ENCODE measurements at places on chromosomes 2 and 18. TPM values are rescaled to one million over a fixed set of nuclear protein-coding genes. Genes with fewer than 3 reads are reported as not detected.

DNA sequence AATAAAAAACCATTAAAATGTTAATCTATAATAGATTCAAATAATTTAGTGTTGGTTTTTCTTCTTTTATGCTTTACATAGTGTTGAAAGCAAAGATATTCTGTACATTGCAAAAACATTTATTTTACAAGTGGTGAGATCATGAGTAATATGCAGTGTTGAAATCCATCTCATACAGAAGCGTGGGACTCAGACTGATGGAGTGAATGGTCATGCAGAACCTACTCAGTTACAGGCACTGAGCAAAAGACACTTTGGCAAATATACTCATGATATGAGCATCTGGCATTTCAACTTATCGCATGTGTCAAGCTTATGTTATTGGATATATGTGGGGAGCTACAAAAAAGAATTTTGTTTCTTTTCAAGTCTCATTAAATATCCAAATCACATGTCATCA, 620.2 kb upstream of the NETO1 start:
- H3K27me3 ChIP-seq = no peaks in the 10 kb centered on the region
- H3K27ac ChIP-seq = no peak overlapping the region
- DNase-seq = no peak
- no peak overlapping the region for H3K4me3 ChIP-seq
- H3K36me3 ChIP-seq = no peaks in the 10 kb centered on the region

DNA sequence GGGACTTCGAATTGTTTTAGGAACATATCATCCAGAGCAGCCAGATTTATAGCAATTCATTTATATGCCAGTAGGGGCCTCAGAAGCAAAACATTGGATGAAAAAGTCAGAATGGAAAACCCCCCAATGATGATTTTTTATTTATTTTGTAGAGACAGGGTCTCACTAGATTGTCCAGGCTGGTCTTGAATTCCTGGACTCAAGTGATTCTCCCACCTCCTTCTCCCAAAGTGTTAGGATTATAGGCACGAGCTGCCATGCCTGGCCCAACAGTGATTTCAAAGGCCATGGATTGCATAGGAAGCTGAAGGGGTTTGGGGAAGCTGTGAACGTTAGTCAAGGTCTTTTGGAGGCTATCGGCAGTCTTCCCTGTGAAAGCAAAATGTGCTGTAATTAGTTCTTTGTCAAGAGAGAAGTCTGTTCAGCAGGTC, 21.9 kb upstream of the MCFD2 start:
- no peaks in the 10 kb centered on the region for H3K27me3 ChIP-seq
- H3K4me3 ChIP-seq = no peak overlapping the region
- H3K36me3 ChIP-seq = peaks cover 2% of the 10 kb centered on the region
- H3K27ac ChIP-seq = no peak overlapping the region
- DNase-seq = no peak

ZNF24 gene
- total RNA-seq = 51.7 TPM

CD226 gene
- 83.3 TPM for total RNA-seq

DNA sequence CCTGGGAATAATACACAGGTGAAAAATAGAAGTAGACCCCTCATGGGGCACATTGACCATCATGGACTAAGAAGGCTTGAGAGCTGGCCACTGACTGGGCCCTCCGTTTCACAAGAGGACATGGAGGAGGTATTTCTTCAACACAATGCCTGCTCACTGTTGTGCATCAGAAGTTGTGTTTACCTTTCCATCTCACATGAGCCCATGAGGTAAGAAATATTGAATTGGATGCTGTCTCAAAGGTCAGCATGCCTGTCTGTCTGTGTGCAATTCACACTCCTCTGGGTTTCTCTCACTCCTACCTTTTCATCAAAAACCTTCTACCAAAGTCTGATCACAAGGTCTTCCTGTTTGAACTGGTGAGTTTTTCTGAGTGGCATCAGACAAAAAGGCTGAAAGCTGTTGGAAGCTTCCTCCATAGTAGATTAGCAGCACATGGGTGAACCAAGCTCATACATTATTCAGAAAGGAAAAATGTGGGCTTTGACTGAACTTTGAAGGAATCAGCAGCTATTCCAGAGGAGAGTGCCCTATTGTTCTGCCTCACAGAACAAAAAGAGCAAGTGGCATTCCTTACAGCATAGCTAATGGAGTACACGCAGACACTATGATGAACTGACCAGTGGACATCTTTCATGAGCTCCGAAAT, 143.2 kb upstream of the RND3 start:
- no peaks in the 10 kb centered on the region for H3K4me1 ChIP-seq
- H3K4me3 ChIP-seq = no peak overlapping the region
- no peaks in the 10 kb centered on the region for H3K36me3 ChIP-seq
- no peak overlapping the region for H3K27ac ChIP-seq

- H3K27me3 ChIP-seq = no peaks in the 10 kb centered on the region
- peaks cover 31% of the 10 kb centered on the region for H3K4me1 ChIP-seq
- H3K4me3 ChIP-seq = peak overlapping the region; percentile 90
- peak overlapping the region; percentile 100 for H3K27ac ChIP-seq
Observed at GRCh38 chr2:113755035-113755834, 1.2 kb downstream of the SLC35F5 start.

GRCh38 chr18:35474884-35475283, 22.9 kb downstream of the INO80C start:
- DNase-seq = no peak
- no peak overlapping the region for H3K4me3 ChIP-seq
- H3K27me3 ChIP-seq = no peaks in the 10 kb centered on the region
- peaks cover 10% of the 10 kb centered on the region for H3K36me3 ChIP-seq
- H3K27ac ChIP-seq = no peak overlapping the region

RESP18 gene
- not detected for total RNA-seq

- no peak for DNase-seq
- H3K27me3 ChIP-seq = peaks cover 45% of the 10 kb centered on the region
- H3K27ac ChIP-seq = no peak overlapping the region
- no peak overlapping the region for H3K4me3 ChIP-seq
- no peaks in the 10 kb centered on the region for H3K36me3 ChIP-seq
Observed at GRCh38 chr2:177036747-177037146, 175.8 kb upstream of the HNRNPA3 start.

TTL gene
- total RNA-seq = 33.0 TPM

- no peak for DNase-seq
- no peak overlapping the region for H3K4me3 ChIP-seq
- no peaks in the 10 kb centered on the region for H3K27me3 ChIP-seq
- H3K4me1 ChIP-seq = no peaks in the 10 kb centered on the region
- no peaks in the 10 kb centered on the region for H3K36me3 ChIP-seq
Observed at GRCh38 chr2:223221139-223221835, 169.3 kb downstream of the KCNE4 start.

VSNL1 gene
- not detected for total RNA-seq

ESCO1 gene
- 19.2 TPM for total RNA-seq

- no peak overlapping the region for H3K27ac ChIP-seq
- no peaks in the 10 kb centered on the region for H3K27me3 ChIP-seq
- DNase-seq = no peak
- no peaks in the 10 kb centered on the region for H3K4me1 ChIP-seq
Observed at GRCh38 chr18:41695441-41695840, 259.6 kb upstream of the PIK3C3 start.

DNA sequence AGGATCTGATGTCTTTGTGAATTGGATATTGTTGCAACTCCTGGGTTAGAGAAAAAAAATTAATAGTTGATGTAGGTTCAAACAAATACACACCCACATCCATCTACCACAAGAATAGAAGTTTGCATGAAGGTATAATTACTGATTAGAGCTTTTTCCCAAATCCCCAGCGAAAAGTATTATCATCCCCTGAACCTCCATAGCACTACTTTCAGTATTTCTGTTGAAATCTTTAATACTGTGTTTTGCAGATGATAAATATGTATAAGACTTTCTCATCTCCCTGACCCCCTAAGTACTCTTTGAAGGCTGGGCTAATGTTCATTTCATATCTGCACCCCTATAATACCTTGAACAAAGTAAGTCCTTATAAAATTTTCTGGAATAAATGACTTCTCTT, 6.4 kb downstream of the FN1 start:
- peaks cover 45% of the 10 kb centered on the region for H3K27me3 ChIP-seq
- no peak for DNase-seq
- no peak overlapping the region for H3K27ac ChIP-seq
- no peaks in the 10 kb centered on the region for H3K4me1 ChIP-seq
- no peaks in the 10 kb centered on the region for H3K36me3 ChIP-seq

DNA sequence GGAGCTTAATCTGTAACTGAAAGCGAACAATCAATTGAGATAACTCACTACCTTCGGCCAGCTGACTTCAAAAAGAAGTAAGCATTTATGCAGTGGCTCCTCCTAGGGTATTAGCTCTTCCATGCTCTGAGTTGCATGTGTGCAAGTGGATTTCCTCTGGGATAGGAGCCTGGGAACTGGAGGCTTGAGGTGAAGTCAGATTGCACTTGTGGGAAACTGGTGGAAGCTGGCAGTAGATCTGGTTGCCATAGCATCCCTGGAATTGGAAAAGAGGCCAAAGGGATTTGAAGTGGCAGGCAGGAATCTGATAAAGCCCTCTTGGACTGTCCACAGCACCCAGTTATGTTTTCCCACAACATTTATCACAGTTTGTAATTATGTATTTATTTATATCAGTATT, 50.6 kb upstream of the FMNL2 start:
- H3K4me3 ChIP-seq = no peak overlapping the region
- H3K4me1 ChIP-seq = no peaks in the 10 kb centered on the region
- no peak for DNase-seq
- peaks cover 3% of the 10 kb centered on the region for H3K27me3 ChIP-seq

CBLN2 gene
- total RNA-seq = not detected

DNA sequence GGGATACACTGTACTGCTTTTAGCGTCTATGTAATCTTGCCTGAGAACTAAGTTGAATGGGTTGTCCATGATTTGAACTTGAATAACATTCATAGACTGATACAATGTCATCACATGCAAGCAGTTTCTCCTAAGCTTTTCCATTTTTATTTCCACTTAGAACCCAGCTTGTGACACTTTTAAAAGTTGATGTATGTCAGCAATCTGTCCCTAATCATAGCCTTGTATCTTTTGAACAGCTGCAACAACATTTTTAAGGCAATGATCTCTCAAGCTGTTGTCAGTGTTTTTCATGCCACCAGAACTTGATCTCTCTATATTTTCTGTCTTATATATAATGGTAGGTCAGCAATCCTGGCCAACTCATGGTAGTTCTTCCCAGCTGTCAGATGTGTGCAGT, 185.0 kb downstream of the DOK6 start:
- H3K36me3 ChIP-seq = no peaks in the 10 kb centered on the region
- no peak for DNase-seq
- no peak overlapping the region for H3K4me3 ChIP-seq
- no peak overlapping the region for H3K27ac ChIP-seq
- peaks cover 9% of the 10 kb centered on the region for H3K27me3 ChIP-seq

- no peak for DNase-seq
- no peak overlapping the region for H3K4me3 ChIP-seq
- H3K36me3 ChIP-seq = no peaks in the 10 kb centered on the region
- no peaks in the 10 kb centered on the region for H3K4me1 ChIP-seq
Observed at GRCh38 chr18:21191596-21192307, 50.3 kb upstream of the GREB1L start.

DNA sequence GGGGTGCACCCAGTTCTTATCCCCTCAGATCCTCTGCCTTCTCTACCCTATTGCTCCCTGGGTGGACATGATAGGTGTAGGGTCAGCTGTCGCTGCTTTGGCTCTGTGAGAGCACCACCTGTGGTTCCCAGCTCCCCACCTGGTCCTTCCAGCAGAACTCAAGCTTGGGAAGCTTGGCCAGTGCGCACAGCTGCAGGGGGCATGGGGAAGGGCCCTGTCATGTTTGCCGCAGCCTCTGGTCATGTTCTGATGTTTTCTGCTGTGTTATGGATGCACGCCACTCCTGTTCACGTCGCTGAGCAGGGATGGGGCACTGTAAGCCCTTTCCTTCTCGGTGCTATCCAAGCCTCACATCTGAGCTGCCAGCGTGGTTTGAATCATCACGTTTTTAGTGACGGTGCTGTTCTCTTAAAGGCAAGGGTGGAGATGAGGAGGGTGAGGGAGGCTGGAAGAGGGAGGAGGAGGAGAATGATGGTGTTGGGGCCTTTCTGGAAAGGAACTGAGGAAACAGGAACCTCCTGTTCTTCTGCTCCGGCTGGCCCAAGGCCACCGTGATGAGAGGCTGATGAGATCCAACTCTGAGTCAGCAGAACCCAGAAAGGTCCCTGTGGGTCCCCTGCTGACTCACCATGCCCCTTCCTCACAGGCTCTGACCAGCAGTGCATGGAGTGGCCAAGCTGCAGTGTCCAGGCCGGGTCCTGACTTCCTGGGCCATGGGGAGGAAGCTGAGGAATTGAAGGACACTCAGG, 78.0 kb downstream of the LIPG start:
- no peak overlapping the region for H3K4me3 ChIP-seq
- H3K27me3 ChIP-seq = peaks cover 7% of the 10 kb centered on the region
- no peaks in the 10 kb centered on the region for H3K36me3 ChIP-seq

- no peaks in the 10 kb centered on the region for H3K4me1 ChIP-seq
- no peak overlapping the region for H3K27ac ChIP-seq
- no peak overlapping the region for H3K4me3 ChIP-seq
- DNase-seq = peak; percentile 51
Observed at GRCh38 chr2:121071034-121071504, 213.9 kb downstream of the TFCP2L1 start.

DNA sequence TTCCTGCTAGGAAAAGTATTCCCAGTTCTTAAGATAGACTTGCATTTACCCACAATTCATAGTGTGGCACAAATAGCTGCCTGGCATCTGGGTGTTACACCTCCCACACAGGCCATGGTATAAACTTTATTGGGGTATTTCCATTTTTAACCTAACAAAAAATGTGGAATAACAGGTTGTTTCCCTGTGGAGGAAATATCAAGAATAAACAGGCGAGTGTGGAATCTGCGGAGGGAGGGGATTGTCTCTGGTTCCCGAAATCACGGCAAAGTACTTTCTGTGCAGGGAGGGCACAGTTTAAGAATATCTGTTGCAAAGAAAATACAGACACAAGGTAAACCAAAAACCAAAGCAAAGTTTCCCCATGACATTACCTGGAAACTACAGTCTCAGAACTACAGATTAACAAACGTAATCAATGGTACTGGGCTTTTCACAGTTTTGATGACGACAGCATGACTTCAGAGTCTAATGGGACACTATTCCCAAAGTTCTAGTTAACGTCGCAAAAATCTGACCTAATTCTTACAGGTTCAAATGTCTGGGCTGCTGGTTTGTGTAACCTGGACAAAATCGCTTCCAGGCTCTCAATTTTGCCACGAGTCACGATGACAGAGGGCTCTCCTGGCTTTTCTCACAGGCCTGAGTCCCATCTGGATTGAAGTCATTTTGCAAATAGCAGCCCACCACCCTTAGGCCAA, 1.4 kb downstream of the STARD7 start:
- peak overlapping the region; percentile 87 for H3K27ac ChIP-seq
- peak overlapping the region; percentile 88 for H3K4me3 ChIP-seq
- DNase-seq = no peak
- H3K36me3 ChIP-seq = peaks cover 16% of the 10 kb centered on the region
- H3K4me1 ChIP-seq = peaks cover 60% of the 10 kb centered on the region

XIRP2 gene
- total RNA-seq = not detected

DNA sequence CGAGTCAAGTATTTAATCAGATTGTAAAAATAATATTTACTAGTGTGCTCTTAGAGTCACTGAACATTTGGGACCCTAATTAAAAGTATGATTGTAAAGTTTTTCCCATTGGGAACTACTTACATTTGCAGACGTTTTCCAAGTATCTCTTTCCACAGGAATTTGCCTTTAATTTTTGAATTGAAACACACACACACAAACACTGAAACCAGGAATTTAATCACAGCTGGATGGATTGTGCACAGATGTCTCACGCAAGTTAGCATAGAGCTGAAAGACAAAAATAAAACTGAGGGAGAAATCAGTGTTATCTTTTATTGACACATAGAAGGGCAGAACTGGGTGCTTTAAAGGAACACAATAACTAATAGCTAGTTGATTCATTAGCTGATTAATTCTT, 230.7 kb downstream of the RND3 start:
- no peaks in the 10 kb centered on the region for H3K4me1 ChIP-seq
- no peak overlapping the region for H3K4me3 ChIP-seq
- H3K27me3 ChIP-seq = no peaks in the 10 kb centered on the region
- no peak for DNase-seq
- no peaks in the 10 kb centered on the region for H3K36me3 ChIP-seq
- no peak overlapping the region for H3K27ac ChIP-seq

XDH gene
- 0.41 TPM for total RNA-seq
